ENCODE measurements at places on chromosomes 7 and 10. TPM values are rescaled to one million over a fixed set of nuclear protein-coding genes. Genes with fewer than 3 reads are reported as not detected.

GRCh38 chr7:135510592-135511183 lies 786 bp upstream of the CNOT4 start:
- H3K27me3 ChIP-seq = no peaks in the 10 kb centered on the region
- H3K27ac ChIP-seq = no peak overlapping the region
- H3K36me3 ChIP-seq = no peaks in the 10 kb centered on the region
- H3K4me1 ChIP-seq = no peaks in the 10 kb centered on the region
- H3K4me3 ChIP-seq = peak overlapping the region; percentile 11

DNA sequence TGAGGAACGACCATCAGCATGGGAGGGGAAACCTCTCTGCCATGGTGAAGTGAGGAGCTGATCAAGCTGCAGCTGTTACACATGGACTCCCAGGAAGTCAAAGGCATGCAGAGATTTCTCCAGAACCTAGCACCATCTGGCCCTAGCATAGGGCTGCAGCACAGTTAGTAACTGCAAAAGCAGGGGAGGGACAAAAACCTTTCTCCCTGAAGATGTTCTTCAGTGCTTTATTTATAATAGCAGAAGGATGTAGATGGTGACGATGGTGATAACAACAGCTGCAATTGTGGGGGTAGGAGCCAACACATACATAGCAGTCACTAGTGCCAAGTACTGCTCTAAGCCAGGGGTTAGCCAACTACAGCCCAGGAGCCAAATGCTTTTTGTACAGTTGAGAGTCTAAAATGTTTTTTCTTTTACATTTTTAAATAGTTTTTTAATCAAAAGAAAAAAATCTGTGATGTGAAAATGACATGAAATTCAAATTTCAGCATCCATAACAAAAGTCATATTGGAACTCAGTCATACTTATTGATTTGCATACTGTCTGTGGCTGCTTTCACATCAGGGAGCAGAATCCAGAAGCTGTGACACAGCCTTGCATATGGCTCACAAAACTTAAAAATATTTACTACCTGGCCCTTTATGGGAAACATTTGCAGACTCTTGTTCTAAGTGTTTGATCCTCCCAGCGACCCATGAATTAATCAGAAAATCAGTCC lies 299.5 kb downstream of the ELMO1 start:
- DNase-seq = no peak
- H3K4me3 ChIP-seq = no peak overlapping the region
- no peaks in the 10 kb centered on the region for H3K36me3 ChIP-seq
- no peaks in the 10 kb centered on the region for H3K4me1 ChIP-seq

DNA sequence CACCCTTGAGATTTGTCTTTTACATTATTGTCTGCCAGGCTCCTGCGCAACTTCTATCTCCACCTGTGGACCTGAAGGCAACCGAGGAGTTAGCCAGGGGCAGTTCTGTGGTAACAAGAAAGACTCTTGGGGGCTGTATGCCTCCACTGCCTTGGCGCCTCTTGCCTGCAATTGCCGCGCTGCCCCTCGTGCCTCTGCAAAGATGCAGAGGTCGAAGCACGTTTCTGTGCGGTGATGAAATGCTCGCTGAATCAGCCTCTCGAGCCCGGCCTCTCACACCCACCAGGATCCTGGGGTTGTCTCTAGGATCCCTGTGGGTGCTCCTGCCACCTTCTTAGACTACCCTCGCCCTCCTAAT lies 486 bp upstream of the LHFPL3 start:
- no peak overlapping the region for H3K4me3 ChIP-seq
- H3K36me3 ChIP-seq = no peaks in the 10 kb centered on the region
- no peaks in the 10 kb centered on the region for H3K27me3 ChIP-seq
- H3K4me1 ChIP-seq = no peaks in the 10 kb centered on the region
- peak; percentile 67 for DNase-seq
- H3K27ac ChIP-seq = no peak overlapping the region

- no peaks in the 10 kb centered on the region for H3K27me3 ChIP-seq
- no peak for DNase-seq
- H3K4me3 ChIP-seq = no peak overlapping the region
- peaks cover 4% of the 10 kb centered on the region for H3K4me1 ChIP-seq
These were observed 122.7 kb upstream of the TMEM229A start for GRCh38 chr7:124155432-124156022.

DNA sequence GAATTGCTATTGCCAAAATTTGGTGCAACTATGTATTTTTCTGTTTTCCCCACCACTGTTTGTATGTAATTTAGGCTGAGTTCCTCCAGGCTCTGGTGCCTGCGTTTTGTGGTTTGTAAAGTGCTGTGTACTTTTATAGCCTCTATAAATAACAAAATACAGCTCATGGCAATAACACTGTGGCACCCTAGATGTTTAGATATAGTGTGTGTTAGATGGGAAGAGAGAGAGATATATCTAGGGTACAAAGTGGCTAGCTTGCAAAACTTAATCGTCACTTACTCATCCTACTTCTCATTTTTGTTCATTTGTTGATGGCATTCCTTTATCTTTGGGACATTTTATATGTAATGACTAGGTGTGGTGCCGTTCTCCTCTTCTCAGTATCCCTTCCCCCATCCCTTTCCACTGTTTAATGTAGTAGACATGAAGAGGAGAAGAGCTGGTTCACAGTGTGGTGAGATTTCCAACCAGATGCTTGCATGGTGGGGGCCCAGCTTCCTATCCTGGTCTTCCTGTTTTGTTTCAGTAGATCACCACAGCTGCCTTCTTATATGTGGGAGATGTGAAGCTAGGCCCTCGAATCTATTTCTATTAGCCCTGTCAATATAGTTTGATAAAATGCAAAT lies 115.0 kb downstream of the SND1 start:
- no peak overlapping the region for H3K27ac ChIP-seq
- DNase-seq = no peak
- H3K4me1 ChIP-seq = no peaks in the 10 kb centered on the region
- no peaks in the 10 kb centered on the region for H3K27me3 ChIP-seq
- H3K4me3 ChIP-seq = no peak overlapping the region

DNA sequence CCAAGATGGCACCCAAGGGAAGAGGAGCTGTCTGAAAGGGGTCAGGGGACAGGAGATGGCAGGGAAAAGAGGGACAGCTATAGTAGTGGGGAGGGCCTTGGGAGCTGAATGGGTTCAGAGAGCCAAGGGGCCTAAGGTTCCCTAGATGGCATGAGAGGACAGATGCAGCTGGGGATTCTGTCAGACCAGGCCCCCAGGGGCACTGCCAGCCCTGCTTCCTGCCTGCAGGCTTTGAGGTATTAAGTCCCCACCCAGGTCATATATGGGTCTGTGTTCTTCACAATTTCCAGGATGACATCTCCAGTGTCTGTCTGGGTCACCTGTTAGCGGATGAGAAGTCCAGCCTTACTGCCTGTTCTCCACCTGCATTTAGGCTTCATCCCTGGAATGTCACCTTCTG lies 56.7 kb downstream of the NEURL1 start:
- H3K4me1 ChIP-seq = no peaks in the 10 kb centered on the region
- no peak for DNase-seq
- H3K27me3 ChIP-seq = no peaks in the 10 kb centered on the region
- H3K4me3 ChIP-seq = no peak overlapping the region
- H3K36me3 ChIP-seq = no peaks in the 10 kb centered on the region
- no peak overlapping the region for H3K27ac ChIP-seq

FEZF1 gene
- polyA plus RNA-seq = not detected

PFKFB3 gene
- polyA plus RNA-seq = 31.4 TPM
